CD4-positive, alpha-beta T cell treated with Interleukin-15 for 1 hour (primary cell): ENCODE measurements at places on chromosomes 12 and 14.

DNA sequence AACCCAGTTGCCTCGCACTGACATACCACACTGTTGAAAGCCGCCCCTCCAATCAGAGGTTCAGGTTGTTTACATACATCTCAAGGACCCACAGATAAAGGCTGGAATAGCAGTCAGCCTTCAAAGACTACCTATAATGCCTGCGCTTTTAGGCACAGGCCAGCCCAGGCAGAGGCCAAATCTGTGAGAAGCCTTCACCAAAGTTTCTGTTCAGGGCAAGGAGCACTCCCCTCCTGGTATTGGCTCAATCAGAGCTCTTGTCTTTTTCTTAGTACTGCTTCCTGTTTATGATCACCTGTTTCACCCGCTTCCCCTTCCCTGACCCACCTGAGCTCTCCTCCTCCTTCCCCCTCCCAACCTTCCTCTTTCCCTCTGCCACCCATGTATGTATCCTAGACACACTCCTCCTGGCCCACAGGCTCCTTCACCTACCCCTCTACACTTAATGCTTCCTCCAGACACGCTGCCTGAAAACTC is 34.8 kb downstream of the DUSP16 start:
- DNase-seq: peak; percentile 32

DNA sequence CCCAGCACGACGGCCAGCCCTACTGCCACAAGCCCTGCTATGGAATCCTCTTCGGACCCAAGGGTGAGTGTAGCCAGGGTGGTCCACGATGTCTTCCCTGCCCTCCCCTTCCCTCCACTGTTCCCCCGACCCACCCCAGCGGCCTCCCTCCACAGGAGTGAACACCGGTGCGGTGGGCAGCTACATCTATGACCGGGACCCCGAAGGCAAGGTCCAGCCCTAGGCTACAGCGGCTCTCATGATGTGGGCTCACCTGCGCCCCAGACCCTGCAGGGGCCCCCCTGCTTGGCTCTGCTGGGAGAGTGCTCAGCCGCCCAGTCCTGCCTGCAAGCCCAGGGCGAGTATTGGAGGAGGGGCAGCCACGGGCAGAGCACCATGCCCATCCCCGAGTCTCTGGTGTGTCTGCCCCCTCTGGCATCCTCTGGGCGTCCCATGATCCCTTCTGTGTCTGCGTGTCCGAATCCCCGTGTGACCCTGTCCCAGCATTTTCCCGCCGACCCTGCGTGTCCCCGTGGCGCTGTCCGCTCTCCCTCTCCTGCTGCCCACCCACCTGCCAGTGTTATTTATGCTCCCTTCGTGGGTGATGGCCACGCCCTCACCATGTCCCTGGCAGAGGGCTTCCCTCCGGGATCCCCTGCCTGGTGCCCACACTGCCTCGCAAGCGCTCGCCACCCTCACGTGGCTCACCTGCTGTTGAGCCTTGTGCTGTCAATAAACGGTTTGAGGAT is 5.0 kb downstream of the CRIP2 start:
- DNase-seq: no peak

DNA sequence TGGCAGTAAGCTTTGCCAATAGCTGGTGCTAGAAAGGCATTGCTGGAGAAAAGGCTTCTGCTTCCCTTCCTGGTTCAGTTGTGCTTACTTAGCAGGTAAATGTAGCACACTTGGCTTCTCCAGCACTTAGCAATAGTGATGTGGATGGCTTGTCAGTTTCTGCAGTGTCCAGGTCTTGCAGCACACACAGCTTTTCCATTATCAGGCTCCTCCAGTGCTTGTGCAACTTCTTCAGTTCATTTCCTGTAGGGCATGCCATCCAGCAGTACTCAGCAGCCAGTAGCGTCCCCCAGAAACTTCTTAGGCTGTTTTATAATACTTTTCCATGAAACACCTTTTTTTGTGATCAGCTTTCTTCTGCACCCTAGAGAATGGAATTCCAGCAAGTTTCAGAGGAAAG is 154.6 kb downstream of the SLC6A15 start:
- no peak for DNase-seq

DNA sequence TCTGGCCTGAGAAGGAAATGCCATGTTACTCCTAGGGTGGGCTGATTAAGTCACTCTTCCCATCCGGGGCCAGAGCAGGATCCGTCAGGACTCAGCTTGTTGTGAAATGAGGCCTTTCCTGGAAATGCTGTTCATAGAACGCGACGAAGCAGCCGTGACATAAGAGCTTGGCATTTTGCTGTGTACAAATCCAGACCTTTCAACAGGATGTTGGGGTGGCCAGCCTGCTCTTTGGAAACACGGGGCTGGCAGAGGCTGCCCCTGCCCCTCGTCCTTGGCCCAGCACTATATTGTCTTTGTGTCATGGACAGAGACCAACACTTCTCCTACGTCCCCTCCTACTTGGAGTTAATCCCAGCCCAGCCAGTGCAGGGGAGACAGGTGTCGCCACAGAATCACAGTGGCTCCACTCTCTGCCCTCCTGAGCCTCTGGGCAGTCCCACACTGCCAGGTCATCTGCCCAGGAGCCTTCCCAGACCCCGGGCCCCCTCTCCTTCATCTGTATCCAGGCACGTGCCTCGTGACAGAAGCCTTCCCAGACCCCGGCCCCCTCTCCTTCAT is 18.6 kb upstream of the EIF5 start:
- no peak for DNase-seq

DNA sequence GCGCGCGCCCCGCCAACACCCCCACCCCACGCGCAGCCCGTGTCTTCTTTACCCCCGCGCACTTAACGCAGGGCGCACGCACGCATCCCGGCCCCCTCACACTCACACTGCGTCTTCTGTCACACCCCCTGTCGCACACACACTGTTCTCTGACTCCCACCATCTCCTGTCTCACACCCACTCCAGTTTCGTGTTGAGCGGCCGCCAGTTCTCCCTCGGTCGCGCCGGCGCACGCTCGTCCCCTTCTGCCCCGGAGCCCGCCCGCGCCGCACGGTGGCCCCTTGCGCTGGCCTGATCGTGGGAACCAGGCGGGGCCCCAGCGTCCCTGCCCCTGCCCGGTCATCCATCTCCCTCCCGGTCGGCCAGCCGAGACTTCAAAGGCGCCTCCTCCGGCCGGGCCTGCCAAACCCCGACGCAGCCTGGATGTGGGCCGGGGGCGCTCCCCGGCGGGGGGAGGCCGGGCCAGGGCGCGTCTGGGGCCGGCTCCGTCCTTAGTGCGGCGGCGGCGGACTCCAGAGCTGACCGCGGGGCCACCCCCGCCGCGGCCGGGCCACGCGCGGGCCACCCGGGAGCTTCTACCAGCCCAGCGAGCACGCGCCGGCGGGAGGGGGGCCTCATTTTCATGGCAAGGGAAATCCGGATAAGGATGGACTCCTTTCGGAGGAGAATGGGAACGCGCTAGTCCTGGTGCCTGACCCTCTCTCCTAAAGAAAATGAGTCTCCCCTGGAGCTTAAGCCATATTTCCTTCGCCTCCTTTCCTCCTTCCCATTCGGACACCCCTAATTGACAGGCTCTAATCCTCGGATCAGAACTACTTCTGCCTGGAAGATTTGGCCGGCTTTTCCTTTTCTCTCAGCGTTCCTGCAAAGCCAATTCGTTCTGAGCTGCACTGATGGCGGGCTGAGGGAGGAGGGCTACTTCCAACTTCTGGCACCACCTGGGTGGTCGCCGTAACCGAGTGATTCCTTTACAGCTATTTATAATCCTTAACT is 82.0 kb upstream of the HMGA2 start:
- no peak for DNase-seq

GRCh38 chr14:104437703-104438102 is 141.9 kb upstream of the C14orf180 start:
- DNase-seq: no peak

- no peak for DNase-seq
Observed at GRCh38 chr12:5395443-5396271, 36.3 kb upstream of the NTF3 start.

- DNase-seq: no peak
Observed at GRCh38 chr12:3416670-3417069, 74.3 kb upstream of the PRMT8 start.
